AG08396 (cell line): ENCODE measurements at places on chromosomes 7 and 10.
A peak's percentile ranks its signal among the peaks of the same experiment; 100 is the strongest.

DNA sequence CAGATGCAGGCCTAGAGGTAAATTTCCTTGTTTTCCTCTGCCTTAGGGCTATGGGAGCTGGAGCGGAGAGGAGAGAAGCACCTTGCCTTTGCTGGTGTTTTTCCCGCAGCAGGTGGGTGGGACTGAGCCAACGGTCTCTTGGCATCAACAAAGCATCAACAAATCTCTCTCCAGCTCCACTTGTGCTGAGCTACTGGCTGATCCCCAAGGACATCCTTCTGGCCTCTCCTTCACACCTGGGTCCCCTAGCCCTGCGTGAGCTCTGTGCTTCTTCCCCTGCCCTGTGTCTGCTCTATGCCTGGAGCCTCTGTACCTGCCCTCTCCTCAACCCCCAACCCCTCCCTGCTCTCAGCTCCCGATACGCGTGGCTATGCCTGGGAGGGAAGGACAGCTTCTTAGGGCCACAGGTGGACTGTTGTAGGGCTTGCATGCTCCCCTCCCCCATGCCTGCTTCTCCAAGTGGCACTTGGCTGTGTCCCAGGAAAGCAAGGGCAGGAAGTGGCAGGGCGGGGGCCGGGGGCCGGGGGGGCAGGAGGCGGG is 3.2 kb upstream of the CLDN4 start:
- DNase-seq, result no peak

GRCh38 chr7:139813151-139813550 is 15.9 kb upstream of the TBXAS1 start:
- no peak for DNase-seq

DNA sequence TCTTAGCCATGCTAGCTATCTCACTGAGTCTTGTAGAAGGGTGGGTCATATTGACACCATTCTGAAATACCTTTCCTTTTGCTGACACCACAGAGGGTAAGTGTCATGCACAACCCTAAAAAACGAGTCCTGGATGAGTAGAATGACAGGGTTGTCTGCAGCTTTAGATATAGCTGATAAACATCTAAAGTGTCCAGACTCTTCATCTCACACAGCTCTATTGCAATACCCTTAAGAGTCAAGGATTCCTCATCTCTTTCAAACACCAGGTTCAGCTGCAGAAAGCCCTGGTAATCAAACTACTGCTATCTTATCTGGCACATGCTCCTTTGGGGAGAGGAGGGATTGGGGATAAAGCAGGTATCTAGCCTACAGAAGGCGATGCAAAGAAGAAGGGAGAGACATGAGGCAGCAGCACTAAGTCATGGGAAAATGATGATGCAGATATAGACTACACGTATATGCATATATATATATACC is 127.0 kb downstream of the ANK3 start:
- no peak for DNase-seq

GRCh38 chr7:2493205-2494164 is 17.3 kb upstream of the GRIFIN start:
- no peak for DNase-seq

DNA sequence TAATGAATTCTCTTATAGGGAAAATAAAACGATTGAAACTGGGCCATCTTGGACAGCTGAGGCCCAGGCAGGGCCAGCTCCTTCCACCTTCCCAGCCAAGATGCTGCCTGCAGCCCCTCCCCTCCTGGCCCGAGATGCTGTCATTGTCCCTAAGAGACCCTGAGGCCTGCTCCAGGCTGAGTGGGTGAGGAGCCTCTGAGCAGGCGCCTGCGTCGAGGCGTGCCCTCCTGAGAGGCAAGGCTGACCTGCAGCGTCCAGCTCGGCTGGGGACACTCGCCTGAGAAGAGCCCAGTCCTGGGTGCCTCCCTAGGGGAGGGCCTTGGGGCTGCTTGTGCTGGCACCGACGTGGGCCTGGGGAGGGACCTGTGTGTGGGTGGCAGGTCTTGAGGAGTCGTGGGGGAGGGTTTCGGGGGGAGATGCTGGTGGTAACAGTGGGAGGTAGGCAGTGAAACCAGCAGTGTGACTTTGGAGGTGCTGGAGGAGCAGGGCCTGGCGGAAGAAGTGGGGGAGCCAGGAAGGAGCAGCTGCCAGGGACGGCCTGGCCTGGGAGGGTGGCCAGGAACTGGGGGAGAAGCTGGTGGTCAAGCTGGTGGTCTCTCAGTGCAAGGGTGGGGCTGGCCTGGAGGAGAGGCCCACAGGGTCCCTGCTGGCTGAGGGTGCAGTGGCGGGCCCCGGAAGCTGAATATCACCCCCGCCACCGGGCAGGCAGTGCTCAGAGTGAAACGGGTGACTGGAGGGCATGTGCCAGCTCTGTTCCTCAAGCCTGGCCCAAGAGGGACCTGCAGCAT is 7.9 kb downstream of the GPR146 start:
- no peak for DNase-seq

GRCh38 chr7:123681561-123681960 is 25.9 kb downstream of the LMOD2 start:
- DNase-seq, result peak; percentile 17

- DNase-seq, result no peak
Observed at GRCh38 chr7:29852457-29852856, 46.1 kb downstream of the WIPF3 start.

DNA sequence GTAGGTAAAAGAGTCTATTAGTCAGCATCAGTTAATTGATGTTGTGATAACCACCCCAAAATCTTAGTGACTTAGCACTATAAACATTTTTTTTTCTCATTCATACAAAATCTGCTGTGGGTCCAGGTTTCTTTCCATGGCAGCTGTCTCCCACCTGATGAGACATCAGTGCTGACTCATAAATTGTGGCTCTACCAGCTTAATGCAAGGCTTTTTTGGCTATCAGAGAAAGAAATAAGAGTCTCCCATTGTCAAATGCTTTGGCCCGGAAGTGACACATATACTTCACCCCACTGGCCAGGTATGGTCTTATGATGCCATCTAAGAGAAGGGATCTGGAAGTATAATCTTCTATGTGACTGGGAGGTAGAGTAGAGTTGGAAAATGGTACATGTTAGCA is 14.5 kb downstream of the DNAJB9 start:
- DNase-seq, result no peak

GRCh38 chr10:110648692-110649346 is 4.7 kb downstream of the RBM20 start:
- no peak for DNase-seq

GRCh38 chr10:12556039-12556438 is 206.7 kb downstream of the CAMK1D start:
- DNase-seq, result no peak

- DNase-seq, result peak; percentile 35
Observed at GRCh38 chr10:17217631-17218232, 10.3 kb upstream of the VIM start.

- no peak for DNase-seq
Observed at GRCh38 chr7:39688611-39689480, 65.5 kb downstream of the RALA start.

DNA sequence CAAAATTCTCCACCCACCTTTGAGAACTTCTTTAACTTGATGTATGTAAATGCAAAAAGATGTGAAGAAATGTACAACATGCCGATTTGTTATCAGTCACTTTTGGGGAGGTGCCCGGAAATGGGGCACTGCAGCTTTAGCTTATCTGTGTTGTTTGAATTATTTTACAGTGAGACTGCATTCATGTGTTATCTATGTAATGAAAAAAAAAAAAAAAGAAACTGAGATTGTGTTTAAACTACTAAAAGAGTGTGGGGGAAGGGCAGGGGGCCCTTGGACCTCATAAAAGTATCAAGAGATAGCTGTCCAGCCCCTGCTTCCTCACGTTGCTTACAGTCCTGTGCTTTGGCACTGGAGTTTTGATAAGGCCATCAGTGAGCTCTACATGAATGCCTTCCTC is 259.4 kb downstream of the STK31 start:
- DNase-seq, result no peak

DNA sequence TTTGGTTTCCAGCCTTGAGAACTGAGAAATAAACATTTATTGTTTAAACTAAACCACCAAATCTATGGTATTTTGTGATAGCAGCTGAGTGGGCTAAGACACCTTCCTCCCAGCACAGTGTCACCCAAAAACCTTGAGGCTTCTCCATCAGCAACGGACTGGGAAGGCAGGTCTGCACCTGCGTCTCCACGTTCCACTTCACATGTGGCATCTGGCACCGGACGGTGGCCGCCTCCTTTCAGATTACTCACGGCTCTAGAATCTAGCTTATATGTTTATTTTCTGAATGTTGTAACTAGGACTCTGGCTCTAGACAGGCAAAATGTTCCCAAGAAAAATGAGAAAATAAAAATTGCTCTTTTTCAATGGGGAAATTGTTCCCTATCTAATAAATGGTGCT is 201.0 kb downstream of the ADARB2 start:
- no peak for DNase-seq

DNA sequence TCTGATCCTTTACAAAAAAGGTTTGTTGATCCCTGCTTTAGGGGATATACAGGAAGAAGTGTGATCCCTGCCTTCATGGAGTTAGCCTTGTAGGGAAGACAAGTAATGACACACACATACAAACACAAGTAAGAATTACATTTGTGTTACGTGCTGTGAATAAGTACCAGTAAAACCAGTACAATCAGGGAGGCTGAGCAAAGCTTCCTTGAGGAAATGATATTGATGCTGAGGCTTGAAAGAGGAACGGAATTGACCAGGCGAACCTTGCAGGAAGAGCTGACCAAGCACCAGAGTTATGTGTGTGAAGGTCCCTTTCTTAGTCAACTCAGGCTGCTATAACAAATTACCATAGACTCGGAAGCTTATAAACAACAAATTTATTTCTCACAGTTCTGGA is 83.6 kb upstream of the CACUL1 start:
- DNase-seq, result no peak

- no peak for DNase-seq
Observed at GRCh38 chr10:59626523-59626869, 83.2 kb downstream of the SLC16A9 start.

- DNase-seq, result peak; percentile 52
Observed at GRCh38 chr7:121330053-121330833, 1.4 kb downstream of the WNT16 start.

- DNase-seq, result no peak
Observed at GRCh38 chr7:107453388-107453787, 16.5 kb upstream of the GPR22 start.

- no peak for DNase-seq
Observed at GRCh38 chr10:96532523-96532922, 18.8 kb upstream of the TLL2 start.

GRCh38 chr10:20343036-20343435 is 526.8 kb downstream of the PLXDC2 start:
- DNase-seq, result no peak

DNA sequence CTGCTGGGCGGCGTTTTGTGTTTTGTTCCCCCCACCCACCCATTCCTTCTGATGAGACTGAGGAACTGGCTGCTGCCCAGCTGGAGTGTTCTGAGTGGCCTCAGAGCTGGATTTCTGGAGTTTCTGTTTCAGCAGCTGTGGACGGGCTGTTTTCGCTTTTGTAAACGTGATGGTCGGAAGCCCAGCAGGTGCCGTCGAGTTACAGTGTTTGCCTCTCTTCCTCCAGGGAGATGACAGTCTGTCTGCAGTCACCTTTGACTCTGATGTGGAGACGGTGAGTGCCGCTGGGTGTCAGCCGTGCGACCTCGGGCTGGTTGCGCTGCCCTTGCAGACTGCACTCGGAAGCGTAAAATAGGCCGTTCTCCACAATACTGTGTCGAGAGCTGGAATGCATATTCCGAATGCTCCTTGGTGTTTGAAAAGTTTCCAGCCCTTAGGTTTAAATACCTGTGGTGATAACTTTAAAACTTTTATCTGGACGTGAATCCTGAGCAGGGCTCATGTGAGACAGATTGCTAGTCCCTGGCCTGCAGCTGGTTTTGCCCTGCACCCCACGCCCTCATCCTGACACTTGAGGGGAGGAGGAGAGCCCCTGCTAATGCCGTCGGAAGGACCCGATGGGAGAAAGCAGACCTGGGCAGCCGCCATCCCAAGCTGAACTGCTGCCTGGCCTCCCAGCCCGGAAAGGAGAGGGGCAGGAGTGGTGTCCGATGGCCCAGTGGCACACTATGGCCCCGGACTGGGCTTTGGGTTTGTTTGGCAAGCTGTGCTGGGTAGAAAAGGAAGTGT is 8.3 kb downstream of the IQCE start:
- DNase-seq, result peak; percentile 30

DNA sequence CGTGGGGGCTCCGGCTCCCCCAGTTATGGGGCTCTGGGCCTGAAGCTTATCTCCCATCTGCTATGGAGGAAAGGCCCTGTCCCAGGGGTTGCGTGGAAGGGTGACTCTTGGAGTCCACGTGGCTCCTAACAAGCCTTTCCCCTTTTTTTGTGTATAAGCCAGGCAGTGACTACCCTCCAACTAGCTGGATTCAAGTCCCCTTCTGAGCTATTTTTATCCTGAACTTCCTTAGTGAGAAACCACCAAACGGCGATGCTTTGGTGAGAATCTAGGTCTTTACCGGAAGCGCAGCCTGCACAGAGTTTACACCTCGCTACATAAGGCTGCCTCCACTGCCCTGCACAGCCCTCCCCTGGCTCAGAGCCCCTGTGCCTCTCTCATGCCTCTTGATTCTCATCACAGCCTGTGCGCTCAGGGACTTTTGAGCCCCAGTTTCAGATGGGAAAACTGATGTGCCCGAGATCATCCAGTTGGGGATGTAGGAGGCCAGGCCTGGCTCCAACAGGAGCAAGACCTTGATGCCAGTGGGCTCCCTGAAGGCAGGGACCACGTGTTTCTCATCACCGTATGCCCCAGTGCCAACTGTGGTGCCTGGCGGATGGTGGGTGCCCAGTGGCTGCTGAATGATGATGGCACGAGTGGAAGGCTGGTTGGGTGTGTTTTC is 102.3 kb upstream of the PPIF start:
- DNase-seq, result peak; percentile 78

GRCh38 chr10:130363899-130364445 is 227.8 kb downstream of the GLRX3 start:
- DNase-seq, result no peak

DNA sequence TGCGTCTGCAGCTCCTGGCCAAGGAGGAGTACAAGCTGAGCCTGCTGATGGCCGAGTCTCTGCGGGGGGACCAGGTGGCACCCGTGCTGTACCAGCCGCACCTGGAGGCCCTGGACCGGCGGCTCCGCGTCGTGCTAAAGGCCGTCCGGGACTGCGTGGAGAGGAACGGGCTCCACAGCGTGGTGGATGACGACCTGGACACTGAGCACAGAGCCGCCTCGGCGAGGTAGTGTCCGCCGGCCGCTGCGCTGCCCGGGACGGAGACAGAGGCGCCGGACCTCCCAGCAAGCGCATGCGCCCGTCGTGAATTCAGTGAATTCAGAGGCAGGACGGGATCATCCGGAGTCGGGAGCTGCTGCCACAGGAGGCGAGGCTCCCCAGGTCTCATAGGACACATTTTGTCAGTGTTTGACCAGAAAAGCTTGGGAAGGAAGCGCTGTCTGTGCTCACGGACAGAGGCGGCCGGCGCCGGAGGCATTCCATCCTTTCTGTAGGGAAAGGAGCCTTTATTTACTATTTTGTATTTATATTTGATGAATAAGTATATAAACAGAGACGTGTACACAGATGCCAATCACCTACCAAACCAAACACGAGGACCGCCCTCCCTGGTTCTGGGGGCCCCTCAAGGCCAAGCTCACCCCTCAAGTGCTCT is 30.1 kb upstream of the FOXL3 start:
- DNase-seq, result no peak
